Activated naive CD8-positive, alpha-beta T cell treated with anti-CD3 and anti-CD28 coated beads, Interleukin-2, amount 10 ng/mL, durations not matched to agents 7 days and 5 days (primary cell): ENCODE measurements at places on chromosomes 12 and 14.

DNA sequence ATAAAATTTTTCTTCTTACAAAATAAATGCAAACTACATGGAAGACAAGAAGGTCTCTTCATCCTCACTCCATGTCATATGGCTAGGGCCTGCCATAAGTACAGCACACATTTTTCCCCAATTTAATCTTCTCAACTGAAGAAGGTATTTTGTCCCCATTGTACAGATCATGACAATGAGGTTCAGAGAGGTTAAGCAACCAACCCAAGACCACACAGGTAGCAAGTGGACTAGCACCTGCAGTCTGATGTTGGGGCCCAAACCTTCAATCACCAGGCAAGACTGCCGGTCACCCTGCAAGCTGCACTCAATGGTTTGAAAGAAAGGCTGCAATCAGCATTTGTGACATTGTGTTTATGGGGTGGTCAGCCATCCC, 6.5 kb upstream of the MEG3 start:
- DNase-seq, result no peak

DNA sequence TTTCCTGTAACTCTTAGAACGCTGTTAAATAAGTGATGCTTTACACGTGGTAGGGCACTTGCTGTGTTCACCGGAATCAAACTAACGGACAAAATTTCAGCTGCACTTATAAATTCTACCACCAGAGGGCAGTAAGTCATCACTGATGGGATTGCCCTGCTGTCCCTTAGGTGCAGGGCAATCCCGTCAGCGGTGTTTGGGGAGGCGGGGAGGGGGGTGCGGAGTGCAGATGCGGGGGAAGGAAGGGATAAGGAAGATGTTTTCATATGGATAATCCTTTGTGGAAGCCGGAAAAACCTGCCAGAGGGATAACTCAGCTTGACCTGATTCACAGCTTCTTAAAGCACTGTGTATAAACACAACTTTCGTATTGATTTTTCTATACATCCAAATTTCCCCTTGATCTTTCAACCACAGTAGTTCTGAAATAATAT, 21.7 kb upstream of the SLC10A1 start:
- DNase-seq, result peak; percentile 36

- no peak for DNase-seq
These were observed 2.6 kb downstream of the CCDC85C start for GRCh38 chr14:99601361-99601831.

GRCh38 chr14:52802597-52802996, 11.2 kb upstream of the GNPNAT1 start:
- DNase-seq, result no peak

DNA sequence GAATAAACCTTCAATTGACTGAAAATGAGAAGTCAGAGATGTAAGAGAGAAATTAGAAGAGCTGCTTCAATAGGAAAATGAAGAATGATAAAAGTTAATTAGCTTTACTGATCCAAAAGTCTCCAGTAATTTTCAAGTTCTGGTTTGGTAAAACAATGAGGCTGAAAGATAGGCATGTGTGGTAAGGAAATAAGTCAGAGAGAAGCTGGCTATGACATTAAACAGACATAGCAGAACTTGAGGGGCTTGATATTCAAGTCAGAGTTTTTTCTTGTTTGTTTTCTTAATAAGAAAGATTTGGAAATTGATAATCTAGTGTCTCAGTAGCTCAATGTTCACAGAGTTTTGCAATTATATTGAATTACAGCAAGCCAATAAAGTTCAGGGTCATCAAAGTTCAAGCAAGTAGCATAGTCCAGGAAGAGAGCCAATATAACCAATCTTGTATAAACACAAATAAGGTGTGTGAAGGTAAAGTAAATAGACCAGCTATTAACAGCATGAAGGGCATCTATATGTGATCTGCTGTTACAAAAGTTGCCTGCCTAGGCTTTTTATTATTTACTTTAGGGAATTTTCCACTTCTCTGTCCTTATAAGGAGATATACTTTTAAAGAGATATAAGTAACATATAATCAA, 1111.5 kb downstream of the TRHDE start:
- DNase-seq, result no peak

GRCh38 chr12:49767333-49767732, 26.0 kb downstream of the TMBIM6 start:
- no peak for DNase-seq

DNA sequence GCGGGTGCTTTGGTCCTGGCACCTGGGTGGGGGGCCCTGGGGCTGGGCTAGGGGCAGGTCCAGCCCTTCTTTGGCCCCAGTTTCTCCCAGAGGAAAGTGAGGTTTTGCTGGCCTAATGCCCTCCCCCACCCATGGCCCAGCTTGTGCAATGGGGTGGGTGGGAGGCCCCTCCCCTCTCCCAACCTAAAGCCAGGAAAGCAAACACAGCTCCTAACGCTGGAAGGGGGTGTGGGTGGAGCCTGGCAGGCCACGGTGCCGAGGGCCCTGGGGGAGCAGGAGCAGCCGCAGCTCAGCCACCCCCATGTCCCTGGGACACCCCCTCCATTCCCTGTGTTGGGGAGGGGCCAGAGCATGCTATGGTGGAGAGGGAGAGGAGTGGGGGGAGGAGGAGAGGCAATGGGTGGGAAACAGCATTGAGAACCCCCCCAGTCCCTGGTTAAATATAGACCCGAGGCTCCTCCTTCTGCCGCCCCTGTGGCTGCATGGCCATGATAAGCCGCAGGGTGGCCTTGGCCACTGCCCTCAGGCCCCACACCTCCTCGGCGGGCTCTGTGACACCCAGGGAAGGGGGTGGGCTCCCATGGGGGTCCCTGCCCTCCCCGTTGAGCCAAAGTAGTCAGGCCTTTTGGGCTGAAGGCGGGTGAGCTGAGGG, 4.7 kb downstream of the EXOC3L4 start:
- no peak for DNase-seq
